Mammary microvascular endothelial cell (primary cell): ENCODE measurements at places on chromosomes 7 and 10. TPM values are rescaled to one million over a fixed set of nuclear protein-coding genes. Genes with fewer than 3 reads are reported as not detected.

FHIP2A gene
- 13.3 and 13.4 TPM in 2 replicates for total RNA-seq

IDI2 gene
- not detected in 2 replicates for total RNA-seq

ATG9B gene
- not detected in 2 replicates for total RNA-seq

ALKBH4 gene
- 10.7 and 12.1 TPM in 2 replicates for total RNA-seq

OR6B1 gene
- not detected in 2 replicates for total RNA-seq

TNPO3 gene
- total RNA-seq, result 47.0 and 47.3 TPM in 2 replicates

SPDYE6 gene
- 0.07 TPM in 1 of 2 replicates, not detected in the other for total RNA-seq

CXCL12 gene
- 16.2 and 19.4 TPM in 2 replicates for total RNA-seq

CALY gene
- not detected in 2 replicates for total RNA-seq

WNT16 gene
- not detected in 2 replicates for total RNA-seq

FAM20C gene
- total RNA-seq, result 17.6 and 22.7 TPM in 2 replicates

GPR141 gene
- total RNA-seq, result not detected in 2 replicates

NUTM2A gene
- total RNA-seq, result 0.79 and 0.93 TPM in 2 replicates

SPDYE3 gene
- total RNA-seq, result 0.05 TPM in 1 of 2 replicates, not detected in the other

RBP4 gene
- total RNA-seq, result not detected in 2 replicates

MEOX2 gene
- 28.0 and 34.8 TPM in 2 replicates for total RNA-seq

JAKMIP3 gene
- total RNA-seq, result under 0.01 TPM in 1 of 2 replicates, not detected in the other

C7orf57 gene
- 0.15 and 0.20 TPM in 2 replicates for total RNA-seq

ZNF727 gene
- 0.07 TPM in 1 of 2 replicates, not detected in the other for total RNA-seq

MUC12 gene
- not detected in 2 replicates for total RNA-seq

SPDYE8 gene
- not detected in 2 replicates for total RNA-seq

SNX10 gene
- 2.8 and 3.5 TPM in 2 replicates for total RNA-seq

PRLHR gene
- not detected in 2 replicates for total RNA-seq

DNA2 gene
- 6.0 and 8.7 TPM in 2 replicates for total RNA-seq

AKR1B15 gene
- total RNA-seq, result not detected in 2 replicates

IRF5 gene
- 0.20 and 2.9 TPM in 2 replicates for total RNA-seq

FAM221A gene
- total RNA-seq, result 2.8 and 2.9 TPM in 2 replicates
